ENCODE measurements at places on chromosomes 16 and 17. TPM values are rescaled to one million over a fixed set of nuclear protein-coding genes. Genes with fewer than 3 reads are reported as not detected.

SPEM1 gene
- not detected for total RNA-seq

CEP295NL gene
- 1.4 TPM for total RNA-seq

- DNase-seq = no peak
- no peak overlapping the region for H3K4me3 ChIP-seq
- H3K4me1 ChIP-seq = peaks cover 10% of the 10 kb centered on the region
- H3K36me3 ChIP-seq = peaks cover 76% of the 10 kb centered on the region
- H3K27me3 ChIP-seq = no peaks in the 10 kb centered on the region
Observed at GRCh38 chr17:68431661-68432071, 25.6 kb downstream of the WIPI1 start.

GRCh38 chr16:54129810-54130209 is 156.8 kb downstream of the IRX3 start:
- H3K27me3 ChIP-seq = peaks cover 2% of the 10 kb centered on the region
- no peak overlapping the region for H3K4me3 ChIP-seq
- no peak for DNase-seq
- no peak overlapping the region for H3K27ac ChIP-seq
- H3K36me3 ChIP-seq = no peaks in the 10 kb centered on the region

TSPAN10 gene
- total RNA-seq = 0.53 TPM

GRCh38 chr16:66014221-66014620 is 352.3 kb upstream of the CDH5 start:
- DNase-seq = no peak
- no peaks in the 10 kb centered on the region for H3K27me3 ChIP-seq
- H3K27ac ChIP-seq = no peak overlapping the region
- H3K36me3 ChIP-seq = no peaks in the 10 kb centered on the region
- no peak overlapping the region for H3K4me3 ChIP-seq

Data from muscle of leg (tissue), 16 donors.